Fibroblast of villous mesenchyme (primary cell): ENCODE measurements at places on chromosomes 2 and 18.

DNA sequence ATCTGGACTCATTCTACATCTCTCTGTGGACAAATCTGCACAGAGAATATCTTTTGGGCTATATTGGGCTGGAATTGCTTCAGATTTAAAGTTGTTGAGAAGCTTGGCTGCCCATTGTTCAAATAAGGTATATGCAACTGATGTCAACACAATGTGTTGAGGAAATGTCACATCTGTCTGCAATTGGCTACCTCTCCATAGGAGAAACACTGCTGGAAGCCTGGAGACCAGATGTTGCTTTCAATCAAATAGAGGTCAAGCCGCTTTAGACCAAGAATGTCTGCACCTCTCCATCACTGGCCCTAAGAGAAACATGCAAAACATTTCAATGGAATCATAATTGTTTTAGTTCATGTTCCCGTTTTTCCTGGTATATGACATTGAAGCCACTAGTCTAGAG, 720.2 kb downstream of the SLC4A3 start:
- no peak for DNase-seq

- no peak for DNase-seq
These were observed 448.3 kb upstream of the ST6GAL2 start for GRCh38 chr2:107334306-107334705.

GRCh38 chr2:20094955-20095354, 43.5 kb upstream of the LAPTM4A start:
- DNase-seq = no peak

DNA sequence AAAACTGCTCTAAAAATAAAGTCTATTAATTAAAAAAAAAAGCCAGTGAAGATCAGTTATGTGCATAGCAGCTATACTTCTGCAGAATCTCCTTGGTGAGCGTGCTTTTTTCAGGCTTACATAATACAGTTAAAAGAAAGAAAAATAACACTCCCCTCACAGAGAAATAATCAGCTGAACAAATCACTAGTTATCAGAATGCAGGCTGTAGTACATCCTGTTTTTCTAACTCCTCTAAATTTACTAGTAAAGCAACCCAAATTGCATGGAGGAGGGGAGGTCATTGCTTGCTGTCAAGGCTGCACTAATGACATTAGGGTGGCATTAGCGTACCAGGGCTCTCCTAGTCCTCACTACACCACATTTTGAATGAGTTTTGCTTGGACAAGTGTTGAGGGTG, 192.2 kb downstream of the PLCL1 start:
- no peak for DNase-seq

- DNase-seq = no peak
These were observed 25.1 kb downstream of the CSRNP3 start for GRCh38 chr2:165494573-165494972.

- peak; percentile 95 for DNase-seq
These were observed at the start of the genes CEBPZ and NDUFAF7 for GRCh38 chr2:37231241-37232130. Gene CEBPZ, minus strand, starts transcription at chr2:37231596. Its CDS starts 29 bp downstream, at chr2:37231567. Gene NDUFAF7, plus strand, starts transcription at chr2:37231658. Its CDS starts 48 bp downstream, at chr2:37231706.

- DNase-seq = no peak
These were observed 201.8 kb downstream of the GBX2 start for GRCh38 chr2:235966396-235966795.

DNA sequence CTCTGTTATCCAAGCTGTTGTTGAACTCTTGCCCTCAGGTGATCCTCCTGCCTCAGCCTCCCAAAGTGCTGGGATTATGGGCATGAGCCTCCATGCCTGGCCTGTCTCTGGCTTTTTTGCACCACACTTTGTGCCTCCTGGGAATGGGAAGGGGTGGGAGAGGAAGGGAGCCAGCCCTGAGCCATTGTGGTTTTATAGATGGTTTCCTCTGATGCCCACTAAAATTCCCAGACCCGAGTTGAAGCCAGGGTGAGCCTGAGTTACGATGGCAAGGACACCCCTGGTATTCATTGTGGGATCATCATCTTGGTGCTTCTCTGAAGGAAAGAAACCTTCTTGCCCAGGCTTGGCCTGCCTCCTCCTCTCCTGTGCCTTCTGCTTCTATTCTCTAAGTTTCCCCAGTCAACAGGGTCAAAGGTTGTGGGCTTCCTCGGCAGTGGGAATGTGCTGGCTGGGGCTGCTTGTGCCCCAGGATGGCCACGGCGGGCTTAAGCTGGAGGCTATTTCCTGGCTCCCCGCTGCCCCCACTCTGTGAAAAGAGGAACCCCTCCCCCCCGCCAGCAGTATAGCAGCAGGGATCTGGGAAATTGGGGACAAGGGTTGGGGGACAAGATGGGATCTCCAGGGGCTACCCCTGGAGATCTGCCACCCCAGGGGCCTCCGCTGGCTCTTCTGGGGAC, 106.2 kb downstream of the STPG4 start:
- DNase-seq = no peak

GRCh38 chr2:123073371-123073770, 951.7 kb upstream of the CNTNAP5 start:
- no peak for DNase-seq

DNA sequence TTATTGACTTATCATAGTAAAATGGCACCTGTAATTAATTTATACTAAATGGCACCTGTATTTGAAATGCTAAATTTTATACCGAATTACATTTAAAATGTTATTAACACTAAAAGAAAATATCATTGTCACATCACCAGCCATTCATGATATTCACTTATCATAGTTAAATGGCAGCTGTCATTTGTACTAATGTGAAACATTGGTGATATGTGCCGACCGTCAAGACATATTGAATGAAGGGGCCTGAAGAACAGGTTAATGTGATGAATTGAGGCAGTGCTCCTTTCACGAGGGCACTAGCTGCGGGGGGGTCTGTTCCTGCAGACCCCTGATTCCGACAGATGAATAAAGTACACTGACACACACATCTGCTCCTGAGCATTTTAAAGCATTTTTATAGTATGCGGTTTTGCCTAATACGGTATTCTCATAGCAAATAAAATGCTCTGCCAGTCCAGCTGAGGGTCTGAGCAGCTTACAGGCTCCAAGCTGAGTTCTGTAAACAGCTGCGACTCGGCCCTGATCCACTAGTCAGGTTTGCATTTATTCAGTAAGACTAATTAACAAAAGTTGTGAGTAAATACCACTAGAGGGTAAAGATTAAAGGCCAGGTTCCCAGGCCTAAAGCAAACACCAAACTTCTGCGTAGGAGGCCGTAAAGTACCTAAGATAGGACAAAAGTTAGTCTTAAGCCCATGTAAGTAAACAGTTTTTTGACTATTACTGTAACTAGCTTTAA, 593.4 kb upstream of the NETO1 start:
- DNase-seq = peak; percentile 18

- no peak for DNase-seq
These were observed 55.7 kb downstream of the DNMT3A start for GRCh38 chr2:25286025-25286400.

DNA sequence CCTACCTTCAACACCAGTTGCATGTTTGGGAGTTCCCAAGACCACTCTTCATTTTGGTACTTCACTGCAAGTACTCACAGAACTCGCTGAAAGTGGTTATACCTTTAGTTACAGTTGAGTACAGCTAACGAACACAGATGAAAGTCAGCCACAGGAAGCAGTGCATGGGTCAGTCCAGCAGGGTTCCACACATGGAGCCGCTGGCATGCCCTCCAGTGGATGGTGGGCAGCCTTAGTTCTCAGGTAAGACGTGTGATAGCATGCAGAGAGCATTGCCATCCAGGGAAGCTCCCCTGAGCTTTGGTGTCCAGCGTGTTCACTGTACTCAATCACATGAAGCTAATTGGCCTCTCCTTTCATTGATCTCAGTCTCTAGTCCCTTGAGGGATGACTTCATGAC, 815.3 kb downstream of the RNF144A start:
- DNase-seq = no peak

- DNase-seq = no peak
These were observed 127.3 kb upstream of the TACR1 start for GRCh38 chr2:75326645-75327044.

- no peak for DNase-seq
These were observed 5.2 kb upstream of the DNAJB2 start for GRCh38 chr2:219273937-219274336.

DNA sequence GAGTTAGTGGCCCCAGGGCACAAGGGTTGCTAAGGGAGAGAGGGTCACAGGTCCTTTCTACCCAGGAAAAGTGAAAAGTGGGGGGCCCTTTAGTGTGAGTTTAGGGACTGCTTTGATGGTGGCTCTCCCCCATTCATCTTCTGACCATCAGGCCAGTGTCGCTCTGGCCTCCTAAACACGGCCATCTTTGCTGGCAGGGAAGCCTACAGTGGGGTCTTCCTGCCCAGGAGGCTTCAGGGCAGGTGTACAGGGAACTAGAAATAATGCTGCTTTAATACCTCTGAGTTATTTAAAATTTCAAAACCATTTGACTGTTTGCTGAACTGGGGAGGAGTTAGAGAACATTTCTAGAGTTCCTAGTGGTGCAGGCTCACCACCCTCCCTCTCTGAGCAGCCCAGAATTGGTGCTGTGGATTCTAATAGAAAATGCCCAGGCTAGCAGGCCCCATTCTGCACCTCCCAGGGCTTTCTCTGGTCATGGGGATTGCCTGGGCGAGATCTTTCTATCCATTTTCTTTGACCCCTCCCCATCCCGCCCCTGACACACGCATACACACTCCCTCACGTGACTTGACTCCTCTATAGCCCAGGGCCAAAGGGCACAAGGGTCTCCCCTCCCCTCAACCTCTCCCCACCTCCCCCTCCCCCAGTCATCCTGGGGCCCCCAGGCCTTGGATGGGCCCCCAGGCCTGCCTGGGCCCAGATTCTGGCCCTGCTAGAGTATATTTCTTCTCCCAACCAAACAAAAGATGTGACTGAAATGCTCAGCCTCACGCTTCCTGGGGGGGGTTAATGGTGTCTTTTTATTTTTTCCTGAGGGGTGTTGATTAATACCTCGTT, 3.1 kb downstream of the PKDCC start:
- DNase-seq = peak; percentile 39

DNA sequence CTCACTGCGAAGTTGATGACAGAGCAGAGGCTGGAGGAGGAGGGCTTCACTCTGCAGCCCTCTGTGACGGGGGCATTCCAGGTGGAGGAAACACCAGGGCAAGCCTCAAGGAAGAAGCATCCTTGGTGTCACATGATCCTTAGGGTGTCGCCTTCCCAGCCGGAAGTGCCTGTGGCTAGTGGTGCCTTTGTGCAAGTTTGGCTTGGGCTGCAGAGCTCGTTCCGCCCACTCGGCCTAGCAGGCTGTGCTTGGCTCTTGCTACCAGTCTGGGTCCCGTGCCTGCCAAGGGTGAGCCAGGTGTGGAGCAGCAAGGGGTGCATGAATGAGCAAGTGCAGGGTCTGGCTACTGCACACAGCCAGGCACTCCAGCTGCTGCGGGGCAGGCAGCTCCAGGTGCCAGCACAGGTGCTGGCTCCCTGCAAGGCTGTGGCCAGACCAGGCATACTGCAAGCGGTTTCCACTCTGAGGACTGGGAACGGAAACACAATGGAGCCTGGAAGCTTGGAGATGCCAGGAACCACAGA, 325.3 kb upstream of the SMIM21 start:
- DNase-seq = no peak

DNA sequence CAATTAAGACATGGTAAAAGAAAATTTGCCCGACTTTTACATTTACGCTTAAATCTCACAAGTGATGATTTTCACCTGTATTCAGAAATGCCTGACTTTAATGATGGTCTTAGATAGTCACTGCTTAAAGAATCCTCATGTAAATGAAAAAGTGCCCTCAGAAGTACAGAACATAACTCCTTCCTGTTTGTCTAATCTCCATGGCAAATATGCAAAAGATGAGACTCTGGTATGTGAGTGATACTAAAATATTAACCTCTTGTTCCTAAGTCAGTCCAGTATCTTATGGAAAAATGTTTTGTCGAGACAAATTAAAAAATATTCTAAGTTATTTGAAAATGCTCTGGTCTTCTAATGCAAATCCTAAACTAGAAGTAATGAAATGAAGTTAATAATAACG, 29.2 kb downstream of the KCTD1 start:
- no peak for DNase-seq

- peak; percentile 96 for DNase-seq
These were observed 62.8 kb downstream of the TMEM237 start for GRCh38 chr2:201580486-201580885.

DNA sequence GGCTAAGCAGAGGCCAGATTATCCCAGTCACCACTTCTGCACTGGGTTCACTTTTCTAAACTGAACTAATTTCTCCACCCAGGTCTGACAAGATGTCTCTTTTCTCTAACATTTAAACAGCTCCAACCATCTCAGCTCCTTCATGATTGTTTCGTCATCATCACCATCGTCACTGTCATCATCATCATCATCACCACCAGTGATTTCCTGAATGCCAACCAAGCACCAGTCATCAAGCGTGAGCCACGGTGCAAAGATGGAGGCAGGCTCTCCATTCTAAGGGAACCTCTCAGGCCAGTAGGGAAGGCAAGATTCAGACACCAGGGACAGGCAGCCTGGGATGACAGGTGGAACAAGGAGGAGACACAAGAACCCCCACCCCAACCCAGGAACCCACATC, 25.5 kb upstream of the TMBIM1 start:
- no peak for DNase-seq

GRCh38 chr2:58594175-58594574, 353.1 kb upstream of the FANCL start:
- no peak for DNase-seq

- DNase-seq = peak; percentile 3
These were observed 20.6 kb upstream of the AMMECR1L start for GRCh38 chr2:127906206-127906926.

DNA sequence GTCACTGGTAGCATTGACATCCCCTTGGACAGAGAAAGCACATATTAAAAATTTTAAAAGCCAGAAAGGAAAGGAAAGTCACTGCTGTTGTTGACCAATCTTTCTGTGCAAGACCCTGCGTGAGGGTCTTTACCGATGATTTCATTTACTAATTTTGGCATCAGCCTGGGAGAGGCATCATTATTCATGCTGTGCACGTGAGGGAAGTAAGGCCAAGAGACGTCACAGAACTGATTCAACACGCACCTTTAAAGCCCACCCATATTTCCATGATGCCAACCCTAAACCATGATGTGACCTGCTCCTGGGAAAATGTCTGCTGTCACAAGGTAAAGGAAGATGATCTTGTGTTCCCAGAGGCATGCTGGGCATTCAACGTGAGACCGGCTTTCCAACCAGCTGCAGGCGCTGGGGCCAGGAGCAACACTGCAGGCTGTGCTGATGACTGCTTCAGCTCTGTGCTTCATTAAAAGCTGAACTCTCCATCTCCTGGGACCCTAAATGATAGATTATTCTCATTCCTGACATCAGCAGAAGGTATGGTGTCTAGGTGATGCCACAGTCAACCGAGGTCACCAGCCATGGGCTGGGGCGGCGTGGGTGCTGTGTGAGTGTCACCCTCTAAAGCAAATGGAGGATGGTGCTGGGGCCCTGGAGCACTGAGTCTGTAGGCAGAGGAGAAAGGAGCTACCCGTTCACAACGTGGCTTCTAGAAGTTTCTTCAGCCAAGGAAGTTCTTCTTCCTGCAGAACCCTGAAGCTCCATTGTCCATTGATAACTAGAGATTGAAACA, 53.9 kb downstream of the TMEM18 start:
- DNase-seq = no peak
